Neural cell (in vitro differentiated cells): ENCODE measurements at places on chromosomes 1 and 21. TPM values are rescaled to one million over a fixed set of nuclear protein-coding genes. Genes with fewer than 3 reads are reported as not detected.

Gene NFASC
- polyA plus RNA-seq: 23.9 and 34.1 TPM in 2 replicates

Gene DPT
- not detected in 2 replicates for polyA plus RNA-seq

Gene MIXL1
- not detected in 2 replicates for polyA plus RNA-seq

Gene TRAPPC3
- polyA plus RNA-seq: 236 and 278 TPM in 2 replicates

Gene OR2M3
- not detected in 2 replicates for polyA plus RNA-seq

Gene OR2T4
- not detected in 2 replicates for polyA plus RNA-seq

Gene DNASE2B
- 26.1 and 27.9 TPM in 2 replicates for polyA plus RNA-seq

Gene CFAP410
- 36.0 and 36.5 TPM in 2 replicates for polyA plus RNA-seq

Gene CHI3L2
- not detected in 2 replicates for polyA plus RNA-seq
